NCI-H526 treated with DMSO at 0.1 percent for 48 hours (cell line): ENCODE measurements at places on chromosomes 2 and 18.
A peak's percentile ranks its signal among the peaks of the same experiment; 100 is the strongest.

DNA sequence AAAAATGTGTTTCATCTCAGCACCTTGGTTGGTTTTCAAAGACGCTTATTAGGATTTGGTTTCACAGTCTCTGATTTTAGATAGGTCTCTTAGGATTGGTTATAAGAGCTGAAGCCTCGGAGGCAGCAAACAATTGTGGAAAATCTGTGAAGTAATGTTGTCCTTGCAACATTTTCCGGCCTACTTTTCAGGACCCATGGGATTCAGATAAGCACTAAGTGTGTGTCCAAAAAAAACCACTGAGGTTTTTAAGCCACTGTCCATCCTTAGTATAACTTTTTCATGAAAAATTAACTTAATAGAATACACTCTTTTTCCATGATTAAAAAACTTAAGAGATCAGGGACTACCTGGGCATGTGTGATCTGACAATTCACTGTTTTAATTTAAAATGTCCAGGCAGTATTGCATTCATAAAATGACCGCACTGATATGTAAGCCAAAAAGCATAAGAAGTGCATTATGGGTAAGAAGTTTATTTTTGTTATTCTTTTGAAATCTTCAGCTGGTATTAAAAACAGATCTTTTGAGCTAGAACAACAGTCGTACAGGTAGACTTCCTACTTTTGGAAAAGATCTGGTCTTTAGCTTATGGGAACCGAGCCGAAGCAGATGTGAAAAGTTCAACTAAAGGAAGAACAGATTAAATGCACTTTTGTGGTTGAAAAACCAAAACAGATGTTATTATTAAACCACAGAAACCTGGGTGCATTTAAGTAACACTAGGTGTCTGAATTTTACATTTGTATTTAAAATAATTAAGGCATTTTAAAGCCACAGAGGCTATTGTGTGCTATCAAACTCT, 479.4 kb upstream of the ZEB2 start:
- DNase-seq, result no peak

GRCh38 chr2:1818811-1819210, 74.5 kb upstream of the PXDN start:
- DNase-seq, result no peak

- DNase-seq, result no peak
Measured at GRCh38 chr2:204909791-204910190, 364.5 kb downstream of the PARD3B start.

- no peak for DNase-seq
Measured at GRCh38 chr2:177796654-177797415, 275.7 kb downstream of the PDE11A start.

- DNase-seq, result no peak
Measured at GRCh38 chr2:199130501-199130900, 327.2 kb downstream of the SATB2 start.

DNA sequence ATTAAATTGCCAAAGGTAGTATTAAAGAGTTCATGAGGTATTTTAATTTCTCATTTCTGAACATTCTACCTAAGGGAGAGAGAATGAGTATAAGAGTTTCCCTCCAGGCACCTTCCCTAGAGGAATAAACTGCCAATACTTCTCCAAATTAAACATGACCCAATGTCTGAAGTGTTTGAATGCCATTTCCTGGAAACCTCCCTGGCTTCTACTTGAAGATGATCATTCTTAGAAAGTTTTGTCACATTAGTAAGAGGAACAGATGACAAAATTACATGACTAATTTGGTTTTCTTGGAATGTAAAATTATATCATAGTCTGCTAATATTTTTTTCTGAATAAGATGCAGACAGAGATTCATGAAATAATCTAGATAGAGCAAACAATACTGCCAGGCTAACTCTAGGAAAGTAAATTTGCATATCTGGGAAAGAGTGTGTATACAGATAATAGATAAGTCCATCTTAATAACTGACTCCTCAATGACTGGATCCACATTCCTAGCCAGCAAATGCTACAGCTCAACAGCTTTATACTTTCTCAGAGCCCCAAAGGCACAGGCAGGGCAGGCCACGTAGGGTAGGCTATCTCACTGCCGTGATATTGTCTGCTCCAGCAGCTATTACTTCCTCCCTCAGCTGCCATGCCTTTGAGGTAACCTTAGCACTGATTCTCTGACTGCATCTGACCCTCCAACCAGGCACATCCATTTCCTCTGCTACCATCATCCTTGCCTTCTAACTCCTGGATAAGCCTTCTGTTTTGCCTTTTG, 630.8 kb upstream of the PIK3C3 start:
- DNase-seq, result peak; percentile 77

DNA sequence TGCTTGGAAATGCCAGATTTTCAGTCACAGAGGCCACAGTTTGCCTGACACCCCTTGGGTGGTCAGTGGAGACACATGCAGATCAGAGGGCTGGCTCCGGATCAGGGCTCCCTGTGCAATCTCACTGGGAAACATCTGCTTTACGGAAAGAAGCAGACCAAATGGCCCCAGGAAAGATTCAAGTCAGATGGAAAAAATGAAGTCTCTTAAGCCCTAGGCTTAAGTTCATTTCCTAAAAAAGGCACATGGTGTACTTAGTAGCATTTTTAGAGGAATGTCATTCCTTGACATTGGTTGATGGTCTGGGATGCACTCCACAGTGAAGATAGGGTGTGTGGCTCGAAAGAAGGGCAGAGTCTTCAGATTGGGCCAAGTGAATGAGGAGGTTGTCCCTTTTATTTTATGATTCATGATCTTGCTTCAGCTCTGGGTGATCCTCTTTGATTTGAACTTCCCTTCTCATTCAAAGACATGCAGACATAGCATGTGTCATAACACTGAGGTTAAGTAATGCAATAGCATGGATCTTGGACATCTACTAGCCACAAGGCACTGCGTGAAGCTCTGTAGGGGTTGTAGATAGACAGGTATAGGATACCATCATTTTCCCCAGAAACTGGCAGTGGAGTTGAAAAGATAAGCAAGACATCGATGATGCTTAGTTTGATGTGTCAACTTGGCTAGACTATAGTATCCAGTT, 56.5 kb downstream of the KCNE4 start:
- DNase-seq, result no peak

GRCh38 chr2:51782921-51783765, 751.2 kb upstream of the NRXN1 start:
- DNase-seq, result no peak

GRCh38 chr2:161703863-161704262, 79.6 kb downstream of the SLC4A10 start:
- no peak for DNase-seq

GRCh38 chr18:8794156-8794933, 89.0 kb downstream of the MTCL1 start:
- DNase-seq, result no peak

DNA sequence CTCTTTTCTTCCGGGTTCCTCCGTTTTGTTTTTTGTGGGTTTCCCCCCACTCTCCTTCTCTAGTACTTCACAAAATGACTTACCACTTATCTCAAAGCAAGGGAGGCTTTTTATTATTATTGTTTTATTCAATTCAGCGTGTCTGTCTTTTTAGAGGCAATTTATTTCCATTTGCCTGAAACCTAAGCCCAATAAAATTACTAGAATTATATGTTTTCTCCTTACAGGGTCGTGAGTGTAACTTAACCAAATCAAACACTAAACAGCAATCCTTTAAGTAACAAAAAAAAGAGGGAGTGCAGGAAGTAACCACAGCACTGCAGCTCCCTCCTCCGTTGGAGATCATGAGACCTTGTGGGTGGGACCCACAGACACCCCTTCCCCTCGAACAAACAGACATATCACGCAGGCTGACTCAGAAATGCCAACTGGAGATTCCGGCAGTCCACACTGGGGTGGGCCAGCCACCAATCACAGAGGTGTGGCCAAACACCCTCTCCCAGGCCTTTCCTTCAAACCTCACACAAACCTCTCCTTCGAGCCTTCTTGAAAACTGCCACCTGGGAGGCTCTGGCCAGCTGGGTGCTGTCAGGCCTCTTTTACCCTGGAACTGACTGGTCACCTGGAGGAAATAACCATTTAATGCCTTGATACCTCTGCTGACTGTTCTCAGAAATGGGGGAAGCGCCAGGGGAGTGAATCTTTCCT, 207.1 kb upstream of the SMAD2 start:
- no peak for DNase-seq

DNA sequence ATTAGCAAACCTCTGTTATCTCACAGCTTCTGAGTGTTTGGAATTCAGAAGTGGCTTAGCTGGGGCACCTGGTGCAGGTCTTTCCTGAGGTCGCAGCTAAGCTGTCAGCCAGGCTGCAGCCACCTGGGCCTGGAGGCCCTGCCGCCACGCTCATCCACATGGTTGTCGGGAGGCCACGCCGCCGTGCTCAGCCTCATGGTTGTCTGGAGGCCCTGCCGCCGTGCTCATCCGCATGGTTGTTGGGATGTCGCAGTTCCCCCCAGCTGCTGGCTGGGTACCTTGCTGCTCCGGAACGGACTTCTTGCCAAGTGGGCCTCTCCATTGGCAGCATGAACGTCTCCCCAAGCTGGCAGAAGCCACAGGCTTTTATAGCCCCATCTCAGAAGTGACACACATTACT, 24.3 kb upstream of the MPPE1 start:
- no peak for DNase-seq

DNA sequence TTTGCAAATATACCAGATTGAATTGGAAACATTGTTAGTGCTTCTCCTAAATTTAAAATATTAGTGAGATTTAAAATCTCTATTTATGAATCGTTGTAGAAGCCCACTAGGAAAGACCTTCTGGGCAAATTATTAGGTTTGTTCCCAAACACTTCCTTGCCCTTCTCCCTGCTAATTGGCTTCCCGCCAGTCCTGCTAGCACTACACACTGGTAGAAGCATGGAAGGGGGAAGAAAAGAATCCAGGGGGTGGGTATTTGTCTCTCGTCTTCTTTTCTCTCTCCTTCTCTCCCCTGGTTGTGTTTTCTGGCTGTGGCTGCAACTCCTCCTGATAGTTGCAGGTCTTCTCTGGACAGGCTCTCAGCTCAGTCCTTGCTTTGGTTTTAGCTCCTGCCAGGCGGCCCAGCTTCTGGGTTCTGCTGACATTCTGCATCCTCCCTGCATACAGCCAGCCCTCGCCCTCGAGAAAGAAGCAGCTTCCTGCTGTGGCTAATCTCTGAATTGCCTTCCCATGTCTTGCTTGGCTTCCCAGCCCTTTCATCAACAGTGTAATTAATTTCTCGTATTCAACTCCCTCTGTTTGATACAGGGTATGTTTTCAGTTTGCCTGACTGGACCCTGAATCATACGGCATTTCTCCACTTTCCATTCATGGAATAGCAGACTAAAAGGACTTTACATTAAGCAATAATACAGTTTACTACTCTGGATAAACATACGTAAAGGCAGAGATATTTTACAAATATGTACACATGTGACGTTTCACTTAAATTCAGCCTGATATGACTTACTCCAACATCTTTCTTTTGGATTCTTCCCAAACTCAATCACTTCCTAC, 6.9 kb upstream of the PARD3B start:
- no peak for DNase-seq

DNA sequence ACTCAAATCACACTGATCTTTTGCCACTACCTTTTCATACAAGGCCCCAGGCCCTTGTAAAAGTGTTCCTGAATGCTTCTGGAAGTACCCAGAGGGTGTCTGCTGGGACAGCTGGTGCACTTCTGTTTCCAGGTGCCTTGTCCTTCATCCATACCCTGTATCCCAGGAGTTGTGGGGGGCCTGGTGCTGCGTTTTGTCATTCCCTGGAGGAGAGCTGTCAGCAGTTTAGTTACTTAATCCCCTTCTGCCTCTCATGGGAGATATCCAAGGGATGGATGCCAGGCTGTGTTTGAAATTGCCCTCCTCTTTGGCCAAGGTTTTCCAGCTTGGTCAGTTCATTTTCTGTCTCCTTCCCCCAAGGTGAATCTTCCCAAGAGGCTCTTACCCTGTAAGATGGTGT, 158.3 kb downstream of the WDSUB1 start:
- DNase-seq, result no peak

- no peak for DNase-seq
Measured at GRCh38 chr2:50584185-50584584, 447.7 kb downstream of the NRXN1 start.

GRCh38 chr18:78774741-78775141, 204.9 kb upstream of the SALL3 start:
- DNase-seq, result no peak

DNA sequence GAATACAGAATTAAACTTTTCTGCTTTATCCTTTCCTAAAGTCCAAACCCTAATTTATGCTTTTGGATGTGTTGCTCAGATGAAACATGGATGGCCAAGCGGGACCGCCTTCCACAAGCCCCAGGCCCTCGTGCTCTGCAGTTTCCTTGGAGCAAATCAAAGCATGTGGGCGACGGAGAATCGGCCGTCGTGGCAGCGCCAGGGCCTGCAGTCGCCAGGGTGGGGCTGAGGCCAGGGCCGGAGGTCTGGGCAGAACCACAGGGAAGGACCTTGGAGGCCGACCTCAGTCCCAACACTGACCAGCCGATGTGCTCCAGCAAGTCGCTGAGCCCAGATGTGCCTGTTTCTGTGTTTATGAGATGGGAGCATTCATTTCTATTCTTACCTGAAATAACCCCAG, 108.1 kb downstream of the MBP start:
- no peak for DNase-seq

- DNase-seq, result no peak
Measured at GRCh38 chr2:130251873-130252620, 53.8 kb upstream of the TUBA3E start.

DNA sequence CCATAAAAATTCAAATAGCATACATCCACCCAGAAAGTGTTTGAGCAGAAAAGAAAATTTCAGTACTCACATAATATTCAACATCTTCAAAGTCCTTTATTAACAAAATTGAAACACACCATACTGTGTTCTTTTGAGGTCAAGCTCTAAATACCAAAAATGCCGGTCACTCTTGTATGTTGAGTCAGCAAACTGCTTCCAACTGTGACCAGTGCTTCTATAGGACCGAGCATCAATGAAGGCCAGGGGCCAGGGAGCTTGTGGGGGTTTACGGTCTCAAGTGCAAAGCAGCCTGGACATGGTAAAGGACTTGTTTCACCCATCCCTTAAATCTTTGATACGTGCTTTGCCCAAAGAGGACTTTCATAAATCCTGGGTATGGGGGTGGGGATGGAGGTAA, 112.7 kb upstream of the REV1 start:
- no peak for DNase-seq

GRCh38 chr2:49035481-49035880, 118.8 kb downstream of the FSHR start:
- no peak for DNase-seq

GRCh38 chr2:160406591-160407392, 86.8 kb downstream of the RBMS1 start:
- DNase-seq, result peak; percentile 40
